ENCODE measurements at places on chromosomes 16 and 17.

GRCh38 chr17:50923611-50924010 lies 57.5 kb upstream of the TOB1 start:
- DNase-seq, result no peak

DNA sequence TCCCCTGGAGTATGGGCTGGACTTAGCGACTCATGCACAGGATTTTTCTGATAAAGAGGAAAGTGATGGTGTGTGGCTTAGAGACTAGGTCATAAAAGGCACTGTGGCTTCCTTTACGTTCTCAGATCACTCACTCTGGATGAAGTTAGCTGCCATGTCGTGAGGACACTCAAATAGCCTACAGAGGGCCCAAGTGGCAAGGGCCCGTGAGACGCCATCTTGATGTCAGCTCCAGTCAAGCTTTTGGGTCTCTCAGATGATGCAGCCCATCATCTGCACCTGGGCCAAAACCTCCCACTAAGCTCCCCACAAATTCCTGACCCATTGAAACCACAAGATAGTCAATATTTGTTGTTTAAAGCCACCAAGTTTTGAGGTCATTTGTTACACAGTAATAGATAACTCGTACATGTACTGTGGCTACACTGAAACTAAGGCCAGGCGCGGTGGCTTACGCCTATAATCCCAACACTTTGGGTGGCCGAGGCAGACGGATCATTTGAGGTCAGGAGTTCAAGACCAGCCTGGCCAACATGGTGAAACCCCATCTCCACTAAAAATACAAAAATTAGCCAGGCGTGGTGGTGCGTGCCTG lies 14.7 kb downstream of the ST6GALNAC2 start:
- no peak for DNase-seq

GRCh38 chr17:65243838-65244625 lies 106.9 kb downstream of the RGS9 start:
- no peak for DNase-seq

GRCh38 chr16:27463741-27464591 lies 62.0 kb downstream of the IL21R start:
- no peak for DNase-seq

GRCh38 chr16:21265104-21265837 lies 12.8 kb downstream of the CRYM start:
- DNase-seq, result no peak

GRCh38 chr17:21375757-21376080 lies 438 bp upstream of the KCNJ12 start:
- no peak for DNase-seq

DNA sequence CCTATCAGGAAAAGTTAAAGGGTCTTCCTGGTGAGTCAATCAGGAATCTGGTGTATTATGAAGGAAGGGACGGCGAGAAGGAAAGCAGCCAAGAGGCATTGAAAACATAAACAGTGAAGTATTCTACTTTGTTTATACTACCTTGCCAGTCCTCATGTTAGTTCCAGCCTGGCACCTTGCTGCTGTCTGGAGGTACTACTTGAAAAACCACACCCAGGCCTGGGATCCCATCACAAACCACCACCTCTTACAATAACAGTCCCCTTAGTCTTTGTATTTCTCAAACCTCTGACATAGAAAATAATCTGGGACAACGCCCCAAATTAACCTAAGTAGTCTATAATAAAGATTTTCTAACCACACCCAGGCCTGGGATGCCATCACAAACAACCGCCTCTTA lies 676.7 kb upstream of the SOX9 start:
- no peak for DNase-seq

GRCh38 chr17:81386646-81387099 lies 8.6 kb upstream of the BAHCC1 start:
- no peak for DNase-seq

GRCh38 chr17:42566883-42567573 lies at the start of gene MLX:
MLX (plus strand) TSS chr17:42567100; CDS start chr17:42567125, 25 bp downstream.
- no peak for DNase-seq

DNA sequence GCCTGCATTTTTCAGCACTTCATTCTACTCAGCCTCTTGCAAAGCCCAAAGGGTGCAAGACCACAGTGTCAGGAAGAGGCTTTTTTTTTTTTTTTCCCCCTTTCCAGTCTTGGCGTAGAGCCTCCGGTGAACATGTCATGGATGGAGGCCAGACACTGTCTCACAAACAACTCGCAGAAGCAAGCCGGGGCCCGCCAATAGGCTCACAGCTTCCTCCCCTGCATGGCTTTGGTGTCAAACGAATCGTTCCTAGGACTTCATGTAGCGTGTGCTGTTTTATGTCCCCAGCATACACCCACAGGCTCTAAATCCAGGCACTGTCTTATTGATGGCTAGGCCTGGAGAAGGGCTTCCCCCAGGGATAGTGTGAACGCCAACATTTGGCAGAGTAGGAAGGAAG lies 457.7 kb upstream of the MAF start:
- DNase-seq, result no peak

GRCh38 chr16:14284930-14285512 lies 213.9 kb downstream of the MRTFB start:
- no peak for DNase-seq

GRCh38 chr17:63514974-63515373 lies 8.2 kb upstream of the KCNH6 start:
- no peak for DNase-seq

- no peak for DNase-seq
Observed at GRCh38 chr17:81251094-81251708, 12.1 kb downstream of the NDUFAF8 start.

GRCh38 chr17:42673266-42673884 lies 3.4 kb downstream of the PLEKHH3 start:
- no peak for DNase-seq

DNA sequence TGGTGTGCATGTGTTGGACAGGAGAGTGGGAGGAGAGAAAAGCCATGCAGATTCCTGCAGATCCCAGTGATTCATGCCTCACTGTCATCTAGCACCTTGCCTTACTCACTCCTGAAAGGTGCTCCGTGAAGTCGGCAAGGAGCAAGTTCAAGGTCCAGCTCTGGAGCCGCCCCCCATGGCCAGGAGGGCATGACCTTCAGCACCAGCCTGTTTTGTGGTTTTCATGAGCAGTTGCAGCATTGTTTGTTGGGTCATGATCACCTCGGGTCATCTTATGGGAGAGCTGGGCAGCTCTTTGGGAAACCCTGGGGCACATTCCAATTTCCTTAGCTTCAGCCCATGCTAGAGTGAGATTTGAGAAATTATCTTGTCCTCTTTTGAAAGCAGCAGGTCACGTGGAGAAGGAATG lies 137.5 kb upstream of the IRX3 start:
- DNase-seq, result no peak

GRCh38 chr16:50368410-50369132 lies at the start of gene BRD7:
BRD7 (minus strand) TSS chr16:50368988; CDS start chr16:50368774, 214 bp downstream.
- DNase-seq, result no peak

- no peak for DNase-seq
Observed at GRCh38 chr16:2964475-2965336, 631 bp downstream of the KREMEN2 start.

DNA sequence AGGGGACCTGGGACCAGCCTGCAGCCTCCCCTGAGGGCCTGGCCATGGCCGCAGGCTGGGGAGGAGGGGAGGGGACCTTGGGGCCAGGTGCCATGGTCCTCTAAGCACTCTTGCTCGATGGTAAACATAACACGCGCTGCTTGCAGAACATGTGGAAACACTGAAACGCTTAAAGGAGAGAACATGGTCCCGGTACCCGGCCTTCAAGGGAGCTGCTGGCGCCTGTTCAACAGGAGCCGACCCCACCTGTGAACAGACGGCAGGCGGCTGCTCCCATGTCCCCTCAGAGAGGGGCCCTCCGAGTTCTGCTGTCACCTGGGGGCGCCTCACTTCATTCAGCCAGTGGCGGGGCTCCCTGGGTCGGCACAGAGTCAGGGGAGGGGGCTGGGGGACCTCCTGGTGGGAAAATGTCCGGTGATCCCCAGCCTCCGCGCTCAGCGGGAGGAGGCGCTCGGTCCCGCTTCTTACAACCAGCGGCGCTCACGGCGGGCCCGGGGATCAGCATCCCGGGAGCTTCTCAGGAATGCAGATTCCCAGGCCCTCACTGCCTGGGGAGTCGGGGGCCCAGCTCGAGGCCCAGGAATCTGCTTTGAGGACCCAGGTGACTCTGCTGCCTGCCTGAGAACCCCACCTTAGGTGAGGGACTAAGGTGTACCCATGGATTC lies 854 bp upstream of the SSTR5 start:
- no peak for DNase-seq

DNA sequence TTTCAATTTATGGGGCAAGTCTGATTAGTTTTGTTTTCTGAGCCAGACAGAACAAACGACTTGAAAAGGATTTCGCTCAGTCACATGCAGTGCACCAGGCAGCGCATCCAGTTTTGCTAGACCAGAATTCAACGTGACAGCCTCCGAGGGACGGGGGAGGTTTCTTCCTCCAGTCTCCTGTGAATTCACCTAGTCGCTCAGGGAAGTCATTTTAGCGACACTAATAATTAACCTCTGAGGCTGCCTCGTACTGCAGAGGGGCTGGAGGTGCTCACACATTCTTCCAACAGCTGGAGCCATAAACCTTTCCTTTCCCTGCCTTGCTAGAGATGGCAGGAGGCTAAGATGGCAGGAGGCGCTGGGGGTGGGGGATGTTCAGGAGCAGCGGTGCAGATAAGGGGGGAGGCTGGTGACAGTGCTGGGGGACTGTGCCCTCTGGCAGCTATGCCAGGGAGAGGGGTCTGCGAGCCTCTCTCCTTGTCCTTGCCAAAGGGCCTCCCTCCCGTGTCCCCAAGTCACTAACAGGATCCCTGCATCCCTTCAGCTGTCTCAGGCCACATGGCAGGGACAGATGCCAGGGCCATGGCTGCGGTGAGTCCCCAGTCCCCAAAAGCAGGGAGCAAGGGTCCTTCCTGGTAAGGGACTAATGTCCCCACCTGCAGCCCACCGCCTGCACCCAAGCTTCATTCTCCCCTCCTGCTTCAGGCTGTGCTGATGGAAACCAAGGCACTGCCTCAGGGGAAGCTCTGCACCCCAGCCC lies 24.0 kb downstream of the MXRA7 start:
- DNase-seq, result no peak

DNA sequence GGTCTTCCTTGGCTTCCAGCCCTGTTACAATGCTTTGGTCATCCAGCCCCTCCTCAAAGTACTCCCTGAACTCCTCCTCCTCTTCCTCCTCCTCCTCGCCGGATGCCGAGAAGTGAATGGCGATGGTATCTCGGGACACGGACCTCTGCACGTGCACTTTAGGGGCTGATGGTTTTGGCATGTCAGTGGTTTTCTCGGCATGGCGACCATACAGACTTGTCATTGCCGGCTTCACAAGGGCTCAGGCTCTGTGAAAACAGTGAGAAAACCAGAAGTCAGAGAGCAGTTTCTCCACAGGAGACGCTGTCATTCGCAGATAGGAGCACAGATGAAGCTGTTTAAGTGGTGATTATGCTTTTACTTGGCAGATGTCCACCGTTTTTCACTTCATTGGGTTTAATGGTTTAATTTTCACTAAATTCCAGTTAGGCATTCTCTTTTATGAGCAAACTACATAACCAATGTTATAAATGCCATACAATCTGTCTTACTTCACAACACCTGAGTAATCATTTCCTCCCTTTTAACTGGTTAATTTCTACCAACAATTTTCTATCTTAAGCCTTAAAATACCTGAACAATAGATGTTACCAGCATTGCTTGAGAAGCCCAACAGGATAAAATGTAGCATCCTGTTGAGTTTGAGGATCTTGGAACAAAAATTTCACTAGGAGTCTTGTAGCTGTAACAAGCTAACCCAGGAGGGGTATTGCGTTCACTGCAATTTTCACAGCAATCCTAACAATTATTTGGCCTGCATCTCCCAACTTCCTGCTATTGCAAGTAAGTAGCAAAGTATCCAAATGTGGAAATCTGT lies 48.9 kb downstream of the TEX2 start:
- no peak for DNase-seq

GRCh38 chr16:58661199-58661830 lies 23.3 kb downstream of the SLC38A7 start:
- peak; percentile 48 for DNase-seq

- no peak for DNase-seq
Observed at GRCh38 chr16:87368029-87368770, 15.4 kb downstream of the FBXO31 start.

- DNase-seq, result no peak
Observed at GRCh38 chr16:11449716-11450115, 104.5 kb downstream of the RMI2 start.

DNA sequence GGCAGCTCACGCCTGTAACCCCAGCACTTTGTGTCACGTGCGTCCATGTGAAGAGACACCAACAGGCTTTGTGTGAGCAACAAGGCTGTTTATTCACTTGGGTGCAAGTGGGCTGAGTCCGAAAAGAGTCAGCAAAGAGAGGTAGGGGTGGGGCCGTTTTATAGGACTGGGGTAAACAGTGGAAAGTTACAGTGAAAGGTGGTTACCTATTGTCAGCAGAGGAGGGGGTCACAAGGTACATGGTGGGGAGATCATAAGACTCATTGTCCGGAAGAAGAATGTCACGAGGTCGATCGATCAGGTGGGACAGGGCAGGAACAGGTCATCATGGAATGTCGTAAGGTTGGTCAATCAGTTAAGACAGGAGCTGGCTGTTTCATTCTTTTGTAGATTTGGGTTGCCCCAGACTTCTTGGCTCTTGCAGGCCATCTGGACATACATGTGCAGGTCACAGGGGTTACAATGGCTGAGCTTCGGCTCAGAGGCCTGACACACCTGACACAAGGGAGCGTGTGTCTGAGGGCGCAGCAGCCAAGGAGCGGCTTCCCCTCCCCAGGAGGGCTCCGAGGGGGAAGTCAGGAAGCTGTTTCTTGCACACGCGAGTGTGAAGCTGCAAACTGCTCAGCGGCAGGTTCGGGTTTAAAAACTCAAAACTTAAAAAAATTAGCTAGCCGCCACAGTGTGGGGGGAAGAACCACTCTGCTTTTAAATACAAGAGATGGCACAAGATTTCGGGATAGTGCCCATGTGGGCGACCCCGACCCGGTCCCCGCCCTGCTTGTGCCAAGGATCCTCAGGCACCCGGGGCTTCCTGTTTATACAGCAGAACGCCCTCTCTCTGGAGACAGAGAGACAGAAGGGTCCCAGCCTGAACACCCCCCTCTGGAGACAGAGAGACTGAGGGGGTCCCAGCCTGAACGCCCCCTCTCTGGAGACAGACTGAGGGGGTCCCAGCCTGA lies 12.4 kb upstream of the TEX19 start:
- no peak for DNase-seq

Measured in epithelial cell of prostate (primary cell).